Activated CD4-positive, alpha-beta T cell treated with anti-CD3 and anti-CD28 coated beads, Interleukin-2, Interleukin-4, amounts not matched to agents 100 ng/mL and 50 ng/mL, durations not matched to agents 16 hours and 8 hours (primary cell): ENCODE measurements at places on chromosomes 3 and 15.

DNA sequence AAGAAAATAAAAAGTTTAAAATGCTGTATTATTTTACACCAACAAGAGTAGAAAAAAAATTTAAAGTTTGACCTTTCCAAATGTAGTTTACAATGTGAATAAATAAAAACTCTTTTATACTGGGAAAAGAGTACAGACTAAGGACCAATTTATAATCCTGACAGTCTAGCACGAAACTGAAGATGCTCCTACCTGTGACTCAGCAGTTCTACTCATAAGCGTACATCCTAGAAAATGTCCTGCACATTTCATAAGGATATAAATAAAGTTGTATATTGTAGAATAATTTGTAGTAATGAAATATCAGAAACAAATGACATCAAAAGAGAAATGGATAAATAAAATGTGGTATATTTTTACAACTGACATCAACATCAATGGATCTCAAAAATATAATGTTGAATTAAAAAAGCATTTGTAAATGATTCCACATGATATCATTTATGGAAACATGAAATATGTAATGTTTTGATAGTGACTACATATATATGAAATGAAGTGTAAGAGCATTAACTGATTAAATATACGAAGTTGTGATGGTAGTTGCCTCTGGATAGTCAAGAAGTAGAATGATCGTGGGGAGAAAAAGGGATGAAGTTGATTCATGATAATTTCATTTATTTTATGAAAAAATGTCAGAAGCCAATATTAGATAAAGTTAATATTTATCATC is 161.3 kb upstream of the CBLB start:
- DNase-seq, result no peak

DNA sequence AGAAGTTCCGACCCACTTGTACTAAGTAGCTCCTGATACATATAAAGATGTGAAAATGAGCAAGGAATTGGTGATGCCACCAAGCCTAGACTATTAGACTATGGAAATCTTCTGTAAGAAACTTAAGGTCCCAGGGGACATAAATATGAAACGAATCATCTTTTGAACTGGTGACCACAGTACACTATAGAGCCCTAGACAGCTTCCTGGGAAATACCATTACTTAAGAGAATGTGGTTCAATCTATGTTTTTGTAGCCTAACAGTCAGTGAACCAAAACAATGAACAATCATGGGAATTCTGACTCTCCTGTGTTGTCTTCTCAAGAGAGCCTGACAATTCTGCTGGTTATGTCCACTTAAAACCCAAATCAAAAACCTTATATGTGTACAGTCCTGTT is 191.6 kb downstream of the GREM1 start:
- no peak for DNase-seq

- no peak for DNase-seq
Observed at GRCh38 chr3:160124224-160124623, 101.0 kb upstream of the C3orf80 start.

DNA sequence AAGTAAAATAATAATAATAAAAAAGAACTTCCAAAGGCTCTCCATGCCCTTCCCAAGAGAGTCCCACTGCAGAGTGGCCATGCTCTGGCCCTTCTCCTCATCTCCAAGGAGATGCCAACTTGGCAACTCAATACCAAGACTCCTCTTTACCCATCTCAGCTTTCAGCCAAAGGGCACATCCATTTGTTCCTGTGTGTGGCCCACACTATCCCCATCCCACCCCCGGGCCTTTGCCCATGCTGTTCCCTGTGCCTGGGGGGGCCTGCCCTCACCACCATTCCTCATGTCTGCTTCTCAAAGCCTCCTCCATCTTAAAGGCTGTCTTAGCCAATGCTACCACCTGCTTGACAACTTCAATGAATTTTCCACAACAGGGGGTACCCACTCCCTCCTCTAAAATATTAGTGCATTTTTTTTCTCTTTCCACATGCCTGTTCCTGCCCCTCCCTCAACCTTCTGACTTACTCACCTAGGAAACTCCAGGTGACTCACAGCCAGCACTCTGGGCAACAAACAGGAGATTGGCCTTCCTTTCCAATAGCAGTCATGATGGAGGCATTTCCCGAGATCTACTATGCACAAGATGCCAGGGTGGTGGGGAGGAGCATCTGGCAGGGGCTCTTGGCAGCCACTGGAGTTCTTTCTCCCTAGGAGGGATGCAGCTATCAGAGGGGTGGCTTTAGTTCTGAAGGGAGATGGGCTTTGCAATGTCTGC is 109.4 kb upstream of the SMAD3 start:
- no peak for DNase-seq

DNA sequence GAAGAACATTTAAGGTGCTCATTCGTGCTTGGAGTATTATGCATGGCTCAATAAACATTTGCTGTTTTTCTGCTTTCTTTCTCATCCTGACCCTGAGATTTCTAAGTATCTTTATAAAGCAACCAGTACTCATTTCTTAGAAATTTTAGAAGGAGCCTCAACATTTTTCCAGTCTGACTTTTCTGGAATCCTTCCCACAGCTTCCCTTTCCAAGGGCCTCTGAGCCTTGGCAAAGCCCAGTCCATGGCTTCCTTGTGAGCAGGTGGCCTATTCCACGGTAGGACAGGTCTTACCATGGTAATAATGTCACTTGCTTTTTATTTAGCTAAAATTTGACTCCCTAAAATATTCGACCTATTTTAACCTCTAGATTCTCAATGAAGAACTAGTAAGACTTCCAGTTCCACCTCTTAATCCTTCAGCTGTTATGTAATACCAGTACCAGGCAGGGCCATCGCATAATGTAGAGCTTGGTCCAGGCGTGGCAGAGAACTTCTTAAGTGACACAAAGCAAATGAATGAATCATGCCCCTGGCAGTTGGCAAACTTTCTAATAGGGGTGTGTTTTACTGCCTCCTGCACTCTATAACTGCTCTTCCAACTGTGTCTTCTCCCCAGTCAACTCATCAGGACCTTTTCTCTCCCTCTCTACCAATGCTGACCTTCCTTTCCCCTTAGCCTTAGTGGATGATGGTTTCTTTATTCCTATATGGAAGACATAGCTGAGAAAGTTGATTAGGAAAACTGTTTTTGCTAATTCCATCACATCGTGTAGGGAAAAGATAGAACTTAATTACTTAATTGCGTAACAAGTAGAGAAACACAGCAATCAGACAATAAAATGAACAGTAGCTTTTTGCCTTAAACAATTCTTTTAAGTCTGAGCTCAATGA is 894 bp upstream of the TM4SF4 start:
- DNase-seq, result no peak

GRCh38 chr3:193840111-193840641 is 247.2 kb downstream of the OPA1 start:
- no peak for DNase-seq

GRCh38 chr3:157166115-157166514 is 6.2 kb upstream of the CCNL1 start:
- DNase-seq, result no peak

- DNase-seq, result no peak
Observed at GRCh38 chr15:98893401-98893800, 114.2 kb downstream of the PGPEP1L start.

DNA sequence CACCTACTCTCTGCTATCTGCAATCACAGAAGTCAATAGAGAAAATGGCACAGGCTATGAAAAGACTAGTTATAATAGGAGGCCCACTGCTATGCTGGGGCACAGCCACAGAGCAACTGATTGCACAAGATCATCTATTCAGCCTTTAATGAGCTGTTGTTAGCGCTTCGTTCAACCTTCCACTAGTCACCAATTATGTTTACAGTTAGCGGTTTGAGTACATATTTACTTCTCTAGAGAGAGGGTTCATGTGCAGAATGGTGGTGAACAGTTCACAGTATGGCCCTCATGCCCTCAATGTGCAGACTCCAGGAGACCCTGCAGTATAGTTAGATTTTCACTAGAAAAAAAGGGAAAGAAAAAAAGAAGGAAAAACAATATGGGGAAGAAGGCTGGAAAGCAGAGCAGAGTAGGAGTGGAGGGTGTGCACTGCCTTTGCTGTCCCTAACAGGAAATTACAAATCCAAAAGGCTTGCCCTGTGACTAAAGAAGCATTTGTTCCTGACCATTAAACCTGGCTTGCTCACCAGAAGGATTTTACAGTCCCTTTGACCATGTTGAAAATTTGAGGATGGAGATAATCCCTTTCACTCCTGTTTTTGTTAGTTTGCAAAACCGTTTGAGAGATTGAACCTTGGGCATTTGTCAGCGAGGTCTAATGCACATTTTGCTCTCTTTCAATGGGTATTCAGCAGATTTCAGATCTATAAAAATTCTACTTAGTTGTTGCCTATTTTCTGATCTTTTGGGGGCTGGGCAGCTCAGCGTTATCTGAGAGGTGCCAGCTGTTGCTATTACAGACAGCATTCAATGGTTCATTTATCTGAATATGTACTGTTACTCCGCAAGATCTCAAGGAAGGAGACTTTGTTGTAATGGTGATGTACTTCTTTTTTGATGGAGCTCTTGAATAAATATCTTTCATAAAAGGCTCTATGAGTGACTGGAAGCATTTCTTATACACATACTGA is 296.1 kb downstream of the LSAMP start:
- DNase-seq, result no peak
